ENCODE measurements at places on chromosomes 1 and 21.

- no peak for DNase-seq
These were observed 11.7 kb upstream of the B3GALNT2 start for GRCh38 chr1:235515844-235516512.

GRCh38 chr1:175067362-175068106 lies at the start of gene TNN:
TNN (plus strand) TSS chr1:175067833; CDS start chr1:175077419, 9,586 bp downstream.
- DNase-seq, result no peak

DNA sequence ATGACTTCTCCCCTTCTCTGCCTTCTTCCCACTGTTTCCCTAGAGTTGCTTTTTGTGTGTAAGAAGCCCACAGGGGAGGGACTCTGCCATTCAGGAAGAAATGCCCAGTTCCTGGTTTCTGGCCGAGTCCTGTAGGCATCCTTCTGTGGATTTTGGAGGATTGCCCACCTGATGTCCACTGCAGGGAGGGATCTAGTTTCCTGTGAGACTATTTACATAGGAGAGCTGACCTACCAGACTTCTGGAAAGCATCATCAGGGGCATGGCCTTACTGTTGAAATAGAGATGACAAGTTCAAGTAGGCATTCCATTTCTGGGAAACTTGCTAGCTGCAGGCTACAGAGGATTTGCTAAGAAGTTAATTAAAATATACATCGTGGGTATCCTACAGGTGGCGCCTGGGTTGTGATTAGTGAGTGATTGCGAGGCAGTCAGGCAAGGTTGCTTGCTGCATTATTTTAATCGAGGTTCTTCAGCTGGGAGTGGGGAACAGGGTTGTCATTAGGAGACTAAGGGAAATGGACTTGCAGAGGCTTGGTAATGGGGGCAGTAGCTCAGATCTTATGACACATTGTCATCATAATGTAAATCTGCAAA lies 148.7 kb downstream of the HHAT start:
- DNase-seq, result no peak

- DNase-seq, result no peak
These were observed 44.8 kb downstream of the NRDC start for GRCh38 chr1:51833700-51834099.

- no peak for DNase-seq
These were observed 27.7 kb downstream of the KNCN start for GRCh38 chr1:46523496-46524353.

DNA sequence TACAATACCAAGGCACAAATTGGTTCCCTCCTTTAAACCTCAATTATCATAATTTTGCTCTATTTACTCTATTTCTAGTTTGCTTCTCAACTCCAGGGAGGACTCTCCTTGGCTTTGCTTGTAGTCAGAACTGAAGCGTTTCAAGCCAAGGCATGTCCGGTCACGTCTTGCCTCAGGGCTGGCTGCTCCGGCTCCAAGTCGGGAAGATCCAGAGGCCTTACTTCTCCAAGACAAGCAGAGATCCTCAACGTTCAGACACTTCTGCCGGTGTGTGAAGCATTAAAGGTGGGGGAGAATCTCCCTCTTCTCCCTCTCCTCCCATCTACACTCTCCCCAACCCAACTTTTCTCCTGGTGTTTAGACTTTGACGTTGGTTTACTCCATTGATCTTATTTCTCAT lies 7.2 kb upstream of the HHAT start:
- no peak for DNase-seq

- DNase-seq, result no peak
These were observed 2.4 kb downstream of the TMEM201 start for GRCh38 chr1:9590945-9591668.

DNA sequence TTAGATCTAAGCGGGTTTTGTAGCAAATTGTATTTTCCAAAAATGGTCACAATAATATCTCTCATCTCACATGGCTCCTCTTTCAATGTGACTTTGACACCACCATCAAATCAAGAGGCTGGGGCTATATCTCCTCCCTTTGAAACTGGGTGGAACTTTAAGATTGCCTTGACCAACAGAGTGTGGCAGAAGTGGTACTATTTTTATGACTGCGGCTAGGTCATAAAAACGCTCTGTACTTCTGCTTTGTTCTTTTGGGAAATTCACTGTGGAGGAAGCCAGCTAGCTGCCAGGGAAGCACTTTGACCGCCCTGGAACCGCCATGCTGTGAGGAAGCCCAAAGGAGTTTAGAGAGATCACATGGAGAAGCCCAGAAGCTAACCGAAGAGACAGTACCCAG lies 50.7 kb upstream of the ACOT11 start:
- no peak for DNase-seq

DNA sequence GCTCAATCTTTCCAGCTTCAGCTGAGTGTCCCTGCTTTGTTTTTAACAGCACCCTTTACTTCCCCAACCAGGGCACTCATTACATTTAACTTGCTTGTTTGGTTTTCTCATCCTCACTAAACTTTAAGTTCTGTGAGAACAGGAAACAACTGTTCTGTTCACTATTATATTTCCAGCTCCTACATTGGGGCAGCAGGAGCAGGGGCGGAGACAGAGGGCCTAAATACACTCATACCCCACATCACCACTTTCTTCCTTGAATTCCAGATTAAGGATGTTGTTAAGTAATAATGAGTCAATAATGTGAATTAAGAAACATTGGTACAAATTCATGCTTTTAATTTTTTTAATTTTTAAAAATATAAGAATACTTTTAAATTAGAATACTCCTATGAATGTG lies 6.0 kb downstream of the DRAM2 start:
- no peak for DNase-seq

GRCh38 chr1:198543670-198544260 lies 3.3 kb upstream of the ATP6V1G3 start:
- no peak for DNase-seq
